Breast epithelium (tissue), 4 donors: ENCODE measurements at places on chromosomes 4 and X.
A peak's percentile ranks its signal among the peaks of the same experiment; 100 is the strongest.

DNA sequence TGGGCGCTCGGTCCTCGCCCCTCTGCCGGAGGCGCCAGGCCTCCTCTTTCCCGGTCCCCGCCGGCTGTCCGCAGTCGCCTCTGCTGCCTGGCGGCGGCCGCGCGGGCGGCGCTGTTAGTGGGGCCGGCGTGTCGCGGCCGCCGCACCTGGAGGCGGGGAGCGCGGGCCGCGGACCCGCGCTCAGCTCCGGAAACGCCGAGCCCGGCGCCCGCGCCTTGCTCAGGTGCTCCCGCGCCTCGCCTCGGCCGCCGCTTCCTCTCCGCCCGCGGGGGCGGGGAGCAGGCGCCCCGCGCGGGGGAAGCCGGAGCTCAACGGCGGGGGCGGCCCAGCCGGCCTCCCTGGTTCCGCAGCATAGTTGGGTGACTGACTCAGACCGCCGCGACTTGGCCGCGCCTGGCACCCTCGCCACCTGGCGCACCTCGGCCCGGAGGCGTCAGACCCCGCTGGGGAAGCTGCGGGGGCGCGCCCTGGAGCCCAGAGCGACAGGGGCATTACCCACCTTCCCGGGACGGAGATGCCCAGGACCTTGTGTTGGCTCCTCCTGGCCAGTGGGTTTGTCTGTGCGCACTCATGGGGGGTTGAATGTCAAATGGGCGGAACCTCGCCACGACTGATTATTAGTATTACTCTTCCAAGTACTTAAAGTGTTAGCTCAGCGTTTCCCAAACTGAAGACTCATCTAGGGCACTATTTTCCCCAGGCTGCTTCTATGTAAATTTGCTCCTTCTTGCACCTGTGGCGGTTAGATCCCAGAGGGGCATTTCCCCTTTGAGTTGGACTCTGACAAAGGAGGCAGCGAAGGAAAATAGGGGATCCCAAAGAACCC lies at the start of gene ARAP2:
TSS of gene ARAP2 (minus strand) at position 258 of the 826 bp plus-strand sequence. CDS start 15,028 bp downstream, outside the sequence.
- DNase-seq = peak; percentile 53

DNA sequence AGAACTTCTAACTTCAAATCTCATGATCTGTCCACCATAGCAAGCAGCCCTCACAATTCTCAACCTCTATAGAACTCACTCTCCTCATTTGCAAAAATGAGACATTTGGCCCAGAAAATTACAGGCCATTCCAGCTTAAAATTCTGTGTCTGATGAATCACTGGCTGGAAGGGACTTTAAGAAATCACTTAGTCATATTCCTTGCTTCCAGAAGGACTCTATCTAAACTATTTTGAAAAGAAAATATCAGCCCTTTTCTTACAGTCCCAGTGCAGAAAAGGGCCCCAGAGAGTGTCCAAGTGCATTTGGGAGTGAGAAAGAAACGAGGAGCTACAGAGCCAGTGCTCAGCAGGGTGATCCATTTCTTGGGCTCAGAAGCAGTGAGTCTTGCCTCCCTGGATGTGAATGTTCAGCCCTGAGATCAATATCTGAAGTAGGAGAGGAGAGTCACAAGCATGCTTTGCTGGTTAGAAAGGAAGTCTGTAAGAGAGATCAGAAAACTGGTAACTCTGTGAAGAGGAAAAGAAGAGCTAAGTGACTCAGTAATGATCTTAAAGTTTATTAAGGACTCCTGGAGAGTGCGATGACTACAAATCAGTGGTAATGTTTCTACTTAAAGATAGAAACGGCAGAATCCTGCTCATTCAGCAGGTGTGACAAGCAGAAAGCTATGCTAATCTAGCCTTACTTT lies 139.8 kb downstream of the PALLD start:
- no peak for DNase-seq

- no peak for DNase-seq
Measured at GRCh38 chr4:182207830-182208396, 35.3 kb upstream of the TENM3 start.

- DNase-seq = no peak
Measured at GRCh38 chr4:169132561-169133305, 122.7 kb upstream of the CBR4 start.
